Body of pancreas (tissue), 4 donors: ENCODE measurements at places on chromosomes 13 and 19. TPM values are rescaled to one million over a fixed set of nuclear protein-coding genes. Genes with fewer than 3 reads are reported as not detected.

The EPS8L1 gene
- 23.3 TPM for total RNA-seq

The IGFLR1 gene
- 11.2 TPM for total RNA-seq

The CAPNS1 gene
- total RNA-seq, result 56.0 TPM

The RFPL4AL1 gene
- not detected for total RNA-seq

The BCKDHA gene
- total RNA-seq, result 17.9 TPM

The CALR gene
- total RNA-seq, result 388 TPM

The RPS5 gene
- total RNA-seq, result 1,133 TPM

- no peak for DNase-seq
Observed at GRCh38 chr19:35713506-35713850, 4.3 kb upstream of the KMT2B start.

DNA sequence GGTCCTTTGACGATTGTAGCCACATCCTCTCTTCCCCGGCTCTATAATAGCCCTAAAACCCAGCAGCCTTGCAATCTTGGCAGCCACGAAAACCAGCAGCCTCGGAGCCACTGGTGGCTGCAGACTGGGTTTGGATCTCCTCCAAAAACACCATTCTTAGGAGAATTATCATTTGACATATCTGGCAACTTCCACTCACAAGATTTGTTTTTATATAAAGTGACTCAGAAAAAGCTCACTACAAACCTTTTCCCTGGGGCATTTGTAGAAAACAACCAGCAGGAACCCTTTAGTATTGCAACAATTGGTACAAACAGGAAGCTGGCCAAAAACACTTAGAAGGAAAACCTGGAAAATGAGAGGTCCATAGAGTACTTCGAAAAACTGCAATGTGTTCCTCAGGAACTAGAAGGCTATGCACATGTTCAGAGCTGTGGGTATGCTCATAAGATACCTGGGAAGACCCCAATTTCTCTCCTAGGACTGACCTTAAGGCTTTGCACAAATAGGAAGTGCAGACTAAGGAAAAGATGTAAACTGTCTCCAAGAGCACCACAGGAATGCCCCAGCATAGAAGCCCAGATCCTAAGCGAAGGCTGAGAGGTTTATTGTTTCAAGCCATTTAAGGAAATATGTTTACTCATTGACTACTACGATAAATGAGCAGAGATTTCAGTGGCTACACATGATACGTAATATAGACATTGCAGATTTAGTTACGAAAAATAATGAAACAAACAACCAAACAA, 71.2 kb downstream of the MYO16 start:
- no peak for DNase-seq

- DNase-seq, result peak; percentile 87
Observed at GRCh38 chr19:35458731-35459391, 10.8 kb downstream of the FFAR2 start.

- no peak for DNase-seq
Observed at GRCh38 chr13:24899601-24900000, 135.6 kb downstream of the RNF17 start.

DNA sequence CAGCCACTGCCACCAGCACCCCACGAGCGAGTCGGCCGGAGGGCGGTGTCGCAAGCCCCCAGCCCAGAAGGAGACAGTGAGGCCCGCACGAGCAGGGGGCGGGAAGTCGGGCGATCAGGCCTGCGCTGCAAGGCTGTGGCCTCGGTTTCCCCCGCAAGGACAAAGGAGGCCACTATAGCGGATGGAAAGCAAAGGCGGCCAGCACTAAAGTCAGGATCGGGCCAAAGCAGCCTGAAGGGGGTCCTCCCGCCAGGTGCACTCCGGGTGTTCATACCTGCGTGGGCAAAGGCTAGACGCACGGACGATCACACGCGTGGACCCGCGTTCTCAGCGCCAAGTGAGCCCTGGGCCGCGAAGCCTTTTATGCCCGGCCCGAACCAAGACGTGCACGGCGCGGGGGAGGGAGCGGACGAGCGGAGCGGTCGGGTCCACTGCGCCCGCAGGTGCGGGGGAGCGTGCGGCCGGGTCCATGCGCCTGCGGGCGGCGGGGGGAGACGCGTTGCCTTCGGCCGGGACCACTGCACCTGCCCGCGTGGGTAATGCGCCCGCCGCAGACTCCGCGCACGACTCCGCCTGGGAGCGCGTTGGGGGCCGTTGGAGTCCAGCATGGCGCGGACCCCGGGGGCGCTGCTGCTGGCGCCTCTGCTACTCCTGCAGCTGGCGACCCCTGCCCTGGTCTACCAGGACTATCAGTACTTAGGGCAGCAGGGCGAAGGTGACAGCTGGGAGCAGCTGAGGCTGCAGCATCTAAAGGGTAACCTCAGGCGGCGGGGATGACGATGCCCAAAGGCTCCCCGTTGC, at the start of the genes PRDX2 and THSD8:
PRDX2 (minus strand) TSS at position 335 of the 801 bp plus-strand sequence. CDS start 539 bp downstream, outside the sequence.
THSD8 (plus strand) TSS at position 604 of the 801 bp plus-strand sequence; CDS start at position 607, 3 bp downstream.
- peak; percentile 90 for DNase-seq

GRCh38 chr13:29438769-29439168, 156.7 kb downstream of the SLC7A1 start:
- no peak for DNase-seq

DNA sequence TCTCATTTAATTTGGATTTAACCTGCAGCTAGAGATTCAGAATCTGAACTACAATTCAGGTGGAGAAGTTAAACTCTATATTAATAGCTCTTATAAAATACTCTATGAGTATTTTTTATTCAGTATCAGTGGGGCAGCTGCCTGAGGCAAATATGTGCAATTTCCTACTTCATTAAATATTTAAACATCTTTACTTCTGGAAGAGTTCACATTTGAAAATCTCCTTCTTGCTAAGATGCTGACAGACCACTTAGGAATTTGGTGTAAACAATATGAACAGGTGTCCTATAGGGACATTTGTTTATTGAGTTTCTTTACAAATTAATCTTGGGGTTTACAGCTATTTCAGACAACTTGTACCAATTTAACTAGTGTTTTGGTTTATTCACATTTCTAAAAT, 20.4 kb downstream of the STARD13 start:
- no peak for DNase-seq

DNA sequence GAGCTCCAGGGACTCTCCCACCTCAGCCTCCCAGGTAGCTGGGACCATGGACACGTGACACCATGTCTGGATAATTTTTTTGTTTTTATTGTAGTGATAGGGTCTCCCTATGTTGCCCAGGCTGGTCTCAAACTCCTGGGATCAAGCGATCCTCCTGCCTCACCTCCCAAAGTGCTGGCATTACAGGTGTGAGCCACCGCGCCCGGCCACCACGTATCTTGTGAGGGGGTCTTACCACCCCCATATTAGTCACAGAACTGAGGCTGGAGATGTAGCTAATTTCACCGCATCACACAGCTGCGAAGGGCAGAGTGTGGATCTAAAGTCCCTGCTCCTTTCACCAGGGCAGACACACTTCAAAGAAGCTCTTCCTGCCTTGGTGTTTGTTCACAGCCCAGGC, 211.8 kb upstream of the SOX1 start:
- no peak for DNase-seq

GRCh38 chr19:35095667-35096368, 19.8 kb upstream of the FXYD3 start:
- no peak for DNase-seq

- DNase-seq, result no peak
Observed at GRCh38 chr19:497869-498510, 1.7 kb downstream of the MADCAM1 start.

DNA sequence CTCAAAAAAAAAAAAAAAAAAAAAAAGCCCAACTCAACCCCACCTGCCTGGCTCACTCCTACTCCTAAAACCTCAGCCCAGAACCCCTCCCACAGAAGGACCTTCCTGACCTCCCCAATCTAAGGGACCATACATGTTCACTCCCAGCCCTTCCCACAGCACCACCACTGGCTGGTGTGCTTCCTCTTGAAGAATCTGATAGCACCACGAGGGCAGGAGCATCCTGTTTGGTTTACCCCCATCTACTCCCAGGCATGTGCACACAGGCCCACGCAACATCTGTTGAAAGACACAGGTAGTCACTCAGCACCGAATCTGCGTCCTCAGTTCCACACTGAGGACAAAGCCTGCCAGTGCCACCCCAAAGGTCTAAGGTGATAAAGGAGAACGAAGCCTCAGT, 8.2 kb downstream of the LATS2 start:
- no peak for DNase-seq

DNA sequence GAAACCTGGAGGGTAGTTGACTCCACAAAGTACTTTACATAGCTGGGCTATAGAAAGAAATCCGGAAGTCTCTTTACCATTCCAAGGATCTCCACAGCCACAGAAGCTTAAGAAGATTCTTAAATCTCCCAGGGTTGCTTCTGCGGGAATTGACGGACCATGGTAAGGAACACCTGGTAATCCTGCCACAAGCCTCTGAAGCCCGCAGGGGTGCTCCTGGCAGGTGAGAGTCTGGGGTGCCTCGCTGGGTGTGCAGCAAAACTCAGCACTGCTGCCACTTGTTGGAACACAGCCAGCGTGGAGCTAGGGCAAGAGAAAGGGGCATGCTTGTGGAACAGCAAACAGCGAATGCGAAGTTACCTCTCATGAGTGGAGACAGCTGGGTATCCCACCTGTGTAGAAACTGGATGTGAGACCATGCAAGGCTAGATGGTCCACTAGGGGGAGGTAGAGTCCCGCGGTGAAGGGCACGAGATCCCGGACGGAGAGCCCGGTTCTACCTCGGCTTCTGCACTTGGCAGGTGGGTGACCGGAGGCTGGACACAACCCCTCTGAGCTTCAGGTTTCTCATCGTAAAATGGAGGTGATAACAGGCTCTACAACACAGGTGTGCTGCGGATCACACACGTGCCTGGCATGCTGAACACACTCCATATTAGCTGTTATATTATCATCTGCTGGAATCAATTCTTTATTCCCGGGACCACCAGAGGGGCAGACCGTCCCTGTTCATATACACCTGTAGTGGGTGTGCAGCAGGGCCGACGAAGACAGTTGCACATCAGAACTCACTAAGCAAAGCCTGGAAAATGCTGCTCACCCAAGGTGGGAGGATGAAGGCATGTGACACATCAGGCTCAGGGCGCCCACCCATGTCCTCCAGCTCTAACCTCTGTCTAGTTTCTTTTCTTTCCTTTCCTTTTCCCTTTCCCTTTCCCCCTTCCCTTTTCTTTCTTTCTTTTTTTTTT, 24.1 kb upstream of the UBAC2 start:
- DNase-seq, result peak; percentile 81

- DNase-seq, result no peak
Observed at GRCh38 chr13:26821672-26822071, 61.1 kb upstream of the GPR12 start.

- DNase-seq, result no peak
Observed at GRCh38 chr13:35470671-35471661, 5.5 kb downstream of the MAB21L1 start.

GRCh38 chr13:112670864-112671263, 19.0 kb upstream of the ATP11A start:
- DNase-seq, result no peak

DNA sequence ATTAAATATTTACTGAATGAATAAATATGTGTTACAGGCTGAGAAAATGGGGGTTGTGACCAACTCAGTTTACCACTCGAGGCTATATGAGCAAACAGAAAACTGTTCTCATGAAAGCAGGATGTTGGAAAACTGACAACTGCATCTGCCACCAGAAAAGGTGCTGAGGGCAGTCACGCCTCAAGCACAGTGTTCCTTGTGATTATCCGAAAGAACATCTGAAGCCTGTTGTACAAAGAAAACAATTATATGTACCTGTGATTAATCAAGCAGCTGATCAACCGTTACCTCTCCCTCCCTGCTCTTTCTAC, 6.2 kb upstream of the KLK13 start:
- no peak for DNase-seq

GRCh38 chr19:2271234-2272103, 10.5 kb downstream of the PEAK3 start:
- no peak for DNase-seq

GRCh38 chr19:38554676-38555141, 63.0 kb downstream of the MAP4K1 start:
- no peak for DNase-seq

DNA sequence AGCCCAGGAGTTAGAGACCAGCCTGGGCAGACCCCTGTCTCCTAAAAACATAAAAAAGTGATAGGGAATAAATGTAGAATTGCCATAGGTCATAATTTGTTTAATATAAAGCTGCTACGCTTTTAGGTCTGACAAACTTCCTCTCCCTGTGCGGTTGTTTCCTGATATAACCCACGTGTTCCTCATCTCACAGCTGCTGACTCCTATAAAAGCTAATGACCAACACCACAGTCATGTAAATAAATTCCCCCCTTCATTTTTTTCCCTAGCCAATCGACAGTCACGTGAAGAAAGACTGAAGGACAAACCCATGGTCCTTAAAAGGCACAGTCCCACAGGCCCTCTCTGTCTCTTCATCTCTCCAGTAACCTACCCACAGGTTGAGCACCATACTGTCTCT, 27.5 kb downstream of the ZNF266 start:
- no peak for DNase-seq

DNA sequence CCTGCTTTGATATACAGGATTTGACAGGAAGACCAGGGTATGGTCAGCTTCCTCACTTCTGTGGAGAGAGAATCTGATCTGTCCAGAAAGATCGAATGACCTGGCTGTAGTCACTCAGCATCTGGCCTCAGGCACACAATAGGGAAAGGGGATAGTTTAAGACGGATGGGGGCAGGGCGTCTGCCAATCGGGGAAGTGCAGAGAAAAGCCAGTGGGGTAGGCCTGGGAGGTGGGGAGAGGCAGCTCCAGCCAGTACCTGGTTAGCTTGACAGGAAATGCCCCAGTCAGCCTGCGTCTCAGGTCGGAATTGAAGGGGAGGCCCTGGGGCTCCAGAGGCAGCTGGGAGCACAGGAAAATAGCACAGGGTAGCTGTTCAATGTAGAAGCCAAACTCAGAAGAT, 12.4 kb downstream of the ZNF444 start:
- DNase-seq, result peak; percentile 55

DNA sequence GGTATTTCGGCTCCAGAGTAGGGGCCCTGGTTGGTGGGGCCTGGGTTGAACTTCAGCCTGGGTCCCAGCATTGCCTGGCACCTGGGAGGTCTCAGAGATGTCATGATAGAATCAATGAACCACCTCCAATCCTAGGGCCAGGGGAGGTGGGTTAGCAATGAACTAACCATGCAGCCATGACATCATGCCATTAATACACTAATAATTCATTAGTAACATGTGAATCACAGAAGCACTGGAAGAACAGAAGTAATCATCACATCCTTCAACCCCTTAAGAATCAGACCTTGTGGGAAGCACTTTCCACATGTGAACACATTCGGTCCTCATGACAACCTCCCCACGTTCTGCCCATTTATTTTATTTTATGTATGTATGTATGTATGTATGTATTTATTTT, 6.9 kb downstream of the NOSIP start:
- DNase-seq, result no peak

DNA sequence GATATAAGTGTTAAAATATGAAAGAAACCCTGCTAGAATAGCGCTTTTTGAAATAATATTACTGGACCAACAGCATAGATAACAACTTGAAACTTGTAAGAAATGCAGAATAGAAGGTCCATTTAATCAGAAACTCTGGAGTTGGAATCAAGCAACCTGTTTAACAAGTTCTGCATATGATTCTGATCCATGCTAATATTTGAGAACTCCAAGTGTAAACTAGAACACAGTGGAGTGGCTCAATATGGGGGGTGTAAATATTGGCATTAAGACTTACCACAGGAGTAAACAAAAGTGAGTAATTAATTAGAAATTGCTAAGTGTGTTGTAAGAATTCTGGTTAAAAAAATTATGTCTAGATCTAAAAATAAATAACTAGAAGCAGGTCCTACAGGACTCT, 151.2 kb downstream of the SLITRK1 start:
- DNase-seq, result no peak
